ENCODE measurements at places on chromosomes 3 and 15.

GRCh38 chr3:150303768-150304167 is 104.3 kb upstream of the TSC22D2 start:
- no peak for DNase-seq

DNA sequence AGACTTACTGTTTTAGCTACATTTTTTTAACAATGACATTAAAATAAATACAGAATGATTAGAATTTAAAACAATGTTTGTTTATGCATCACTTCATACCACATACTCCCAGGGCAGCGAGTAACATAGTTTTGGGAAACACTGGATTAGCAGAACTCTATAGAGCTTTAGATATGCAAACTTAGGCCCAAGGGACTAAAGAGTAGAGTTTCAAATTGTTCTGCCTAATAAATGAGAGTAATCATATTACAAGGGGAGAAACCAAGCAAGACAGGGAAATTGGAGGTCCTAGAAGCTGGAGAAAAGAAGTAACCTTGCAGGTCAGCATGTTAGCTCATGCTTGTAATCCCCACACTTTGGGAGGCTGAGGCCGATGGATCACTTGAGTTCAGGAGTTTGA is 3.6 kb upstream of the DAZL start:
- no peak for DNase-seq

DNA sequence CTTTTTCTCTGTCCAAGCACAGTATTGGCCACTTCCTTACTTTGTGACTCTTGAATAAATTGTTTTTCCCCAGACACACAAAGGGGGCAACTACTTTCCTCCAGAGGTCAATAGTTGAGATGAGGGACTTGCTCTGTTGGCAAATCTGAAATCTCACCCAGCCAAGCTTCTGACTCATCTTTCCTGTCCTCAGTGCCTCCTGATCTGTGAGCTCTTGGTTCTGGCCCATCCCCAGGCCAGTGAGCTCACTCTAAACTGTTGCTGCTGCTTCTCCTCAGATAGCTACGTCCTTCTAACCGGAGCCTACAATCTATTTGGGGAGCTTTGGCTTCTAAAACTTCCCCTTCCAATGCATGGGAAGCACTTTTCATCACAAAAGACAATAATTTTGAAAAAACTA is 50.0 kb upstream of the NMD3 start:
- no peak for DNase-seq

DNA sequence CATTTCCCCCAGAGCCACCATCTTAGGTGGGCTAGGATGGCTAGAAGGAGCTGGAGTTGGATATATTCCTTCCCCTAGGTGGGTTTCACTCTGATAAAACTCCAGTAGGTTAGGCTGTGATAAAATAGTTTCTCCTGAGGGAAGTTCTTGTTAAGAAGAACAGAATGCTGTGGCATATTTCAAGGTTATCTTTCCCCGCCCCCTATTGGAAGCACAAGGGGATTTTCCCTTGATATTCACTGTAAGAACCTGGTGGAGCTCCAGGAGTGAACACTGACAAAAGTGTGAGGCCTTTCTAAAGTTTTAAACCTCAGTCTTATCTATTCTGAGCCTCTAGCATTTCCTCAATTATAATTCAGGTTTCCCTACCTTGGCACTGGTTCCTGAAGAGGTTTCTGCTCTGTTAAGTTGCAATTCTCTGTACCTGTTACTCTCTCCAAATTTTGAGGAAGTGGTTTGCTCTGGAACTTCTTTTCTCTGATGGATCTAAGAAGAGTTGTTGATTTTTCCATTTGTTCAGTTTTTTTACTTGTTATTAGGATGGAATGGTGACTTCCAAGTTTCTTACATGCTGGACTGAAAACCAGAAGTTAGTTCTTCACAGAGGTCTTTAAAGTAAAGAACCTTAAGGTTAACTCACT is 113.5 kb downstream of the GMPS start:
- DNase-seq: no peak

DNA sequence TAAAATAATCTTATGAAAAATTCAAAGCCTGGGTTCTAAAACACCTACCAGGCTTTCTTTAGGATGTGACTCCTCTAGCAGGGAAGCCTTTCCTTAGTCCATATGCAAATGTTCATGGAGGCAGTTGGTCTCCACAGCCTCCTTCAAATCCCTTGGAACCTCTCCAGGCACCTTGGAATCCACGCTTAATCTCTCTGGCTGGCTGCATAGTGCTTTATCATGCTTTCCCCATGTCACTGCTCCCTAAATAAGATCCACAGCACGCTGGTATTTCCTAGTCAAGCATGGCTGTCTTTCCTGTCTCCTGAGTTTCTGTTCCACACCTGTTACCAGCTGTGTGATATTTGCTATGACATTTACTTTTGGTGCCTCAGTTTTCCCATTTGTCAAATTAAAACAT is 71.3 kb downstream of the CLSTN2 start:
- peak; percentile 12 for DNase-seq

DNA sequence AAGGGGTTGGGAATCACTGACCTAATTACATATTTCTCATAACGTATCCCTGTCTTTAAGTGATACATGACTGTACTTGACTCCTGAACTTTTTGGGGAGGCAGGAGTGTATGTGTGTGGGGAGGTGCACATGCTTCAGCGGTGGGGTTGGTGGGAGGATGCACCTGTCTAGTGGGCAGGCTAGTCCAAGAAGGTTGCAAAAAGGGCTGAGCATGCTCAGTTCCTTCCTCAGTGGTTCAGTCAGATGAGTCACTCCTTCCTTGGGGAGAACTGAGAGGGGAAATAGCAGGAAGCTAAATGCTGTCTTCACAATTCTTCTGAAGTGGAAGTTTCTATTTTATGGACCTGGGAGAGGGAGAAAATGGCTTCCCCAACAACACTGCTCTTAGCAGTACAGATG is 24.6 kb upstream of the AP4E1 start:
- no peak for DNase-seq

DNA sequence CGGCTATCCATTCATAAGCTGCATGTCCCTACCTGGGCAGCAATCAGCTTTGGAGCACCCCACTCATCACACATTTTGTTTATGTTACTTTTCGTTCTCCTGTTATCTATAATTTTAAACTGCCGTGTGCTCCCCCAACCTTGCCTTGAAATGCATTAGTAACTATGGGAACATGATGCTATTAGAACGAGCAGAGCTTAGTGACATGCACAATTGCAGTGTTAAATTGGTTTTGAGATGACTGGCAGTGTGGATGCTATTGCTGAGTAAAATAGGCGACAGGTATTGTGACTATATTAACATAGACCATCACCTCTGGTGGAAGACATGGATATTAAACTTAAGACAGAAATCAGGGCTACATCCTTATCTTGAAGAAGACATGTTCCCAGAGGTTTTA is 191.6 kb downstream of the KCNAB1 start:
- no peak for DNase-seq

DNA sequence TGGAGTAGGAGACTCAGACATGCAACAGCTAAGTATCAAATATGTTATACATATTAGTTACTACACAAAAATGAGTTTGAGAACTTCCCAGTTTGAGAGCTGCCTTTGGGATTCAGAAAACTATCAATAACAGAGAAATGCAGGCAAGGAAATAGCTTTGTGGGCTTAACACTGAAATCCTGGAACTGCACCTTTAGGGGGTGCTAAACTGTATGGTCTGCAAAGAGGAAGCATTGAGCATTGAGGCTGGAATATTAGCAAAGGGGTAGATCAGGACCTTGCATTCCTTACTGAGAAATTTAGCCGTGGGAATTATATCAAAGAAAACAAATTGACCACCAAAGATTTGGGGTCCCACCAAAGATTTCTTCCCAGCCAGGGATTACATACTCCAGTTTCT is 580.0 kb downstream of the ZNF385D start:
- no peak for DNase-seq
